ENCODE measurements at places on chromosomes 5 and 9. TPM values are rescaled to one million over a fixed set of nuclear protein-coding genes. Genes with fewer than 3 reads are reported as not detected.

EQTN gene
- total RNA-seq = not detected

RGS3 gene
- 30.1 TPM for total RNA-seq

GBA2 gene
- 32.8 TPM for total RNA-seq

IFNK gene
- not detected for total RNA-seq

GRXCR2 gene
- total RNA-seq = not detected

FBXW11 gene
- 33.8 TPM for total RNA-seq

FAM169A gene
- total RNA-seq = 6.2 TPM

GLRA1 gene
- not detected for total RNA-seq

ZNF366 gene
- total RNA-seq = not detected

UNC13B gene
- total RNA-seq = 8.7 TPM

BNC2 gene
- 5.1 TPM for total RNA-seq
